ENCODE measurements at places on chromosomes 2 and 18.

GRCh38 chr2:143152637-143153036 lies 23.4 kb downstream of the ARHGAP15 start:
- no peak for DNase-seq

DNA sequence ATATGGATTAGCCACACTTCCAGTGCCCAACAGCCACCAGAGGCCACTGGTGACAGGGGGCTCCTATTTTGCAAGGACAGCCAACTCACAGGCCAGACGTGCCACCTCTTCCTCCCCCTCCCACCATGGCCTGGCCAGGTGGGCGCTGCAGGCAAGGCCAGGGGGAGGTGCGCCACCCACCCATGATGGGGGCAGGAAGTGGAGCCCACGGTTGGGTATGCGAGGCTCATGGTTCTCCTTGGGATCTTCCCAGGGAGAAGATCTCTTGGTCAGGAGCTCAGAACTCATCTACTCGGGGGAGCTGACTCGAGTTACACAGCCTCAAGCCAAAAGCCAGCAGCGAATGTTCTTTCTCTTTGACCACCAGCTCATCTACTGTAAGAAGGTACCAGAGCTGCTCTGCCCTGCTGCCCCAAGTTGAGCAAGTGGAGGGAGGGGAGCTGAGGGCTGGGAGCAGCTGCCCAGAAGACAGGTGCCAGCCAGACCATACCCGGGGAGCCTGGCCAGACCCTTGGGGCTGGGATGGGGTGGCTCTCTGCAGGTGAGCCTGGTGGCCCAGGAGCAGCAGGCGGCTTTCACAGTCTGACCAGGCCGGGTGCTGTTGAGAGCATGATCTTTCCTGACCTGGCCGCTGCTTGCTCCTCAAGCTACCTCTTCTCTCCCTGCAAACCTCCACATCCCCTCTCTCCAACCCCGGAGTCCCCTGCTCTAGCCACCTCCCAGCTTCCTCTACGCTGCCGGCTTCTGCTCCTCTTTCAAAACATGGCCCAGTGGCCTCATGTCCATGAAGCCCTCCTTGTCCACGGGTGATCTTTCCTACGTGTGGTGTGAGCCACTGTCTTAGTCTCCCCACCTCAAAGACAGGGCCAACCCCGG lies 49.8 kb downstream of the FAM168B start:
- DNase-seq: no peak

GRCh38 chr2:138298900-138299299 lies 202.7 kb upstream of the SPOPL start:
- DNase-seq: no peak

DNA sequence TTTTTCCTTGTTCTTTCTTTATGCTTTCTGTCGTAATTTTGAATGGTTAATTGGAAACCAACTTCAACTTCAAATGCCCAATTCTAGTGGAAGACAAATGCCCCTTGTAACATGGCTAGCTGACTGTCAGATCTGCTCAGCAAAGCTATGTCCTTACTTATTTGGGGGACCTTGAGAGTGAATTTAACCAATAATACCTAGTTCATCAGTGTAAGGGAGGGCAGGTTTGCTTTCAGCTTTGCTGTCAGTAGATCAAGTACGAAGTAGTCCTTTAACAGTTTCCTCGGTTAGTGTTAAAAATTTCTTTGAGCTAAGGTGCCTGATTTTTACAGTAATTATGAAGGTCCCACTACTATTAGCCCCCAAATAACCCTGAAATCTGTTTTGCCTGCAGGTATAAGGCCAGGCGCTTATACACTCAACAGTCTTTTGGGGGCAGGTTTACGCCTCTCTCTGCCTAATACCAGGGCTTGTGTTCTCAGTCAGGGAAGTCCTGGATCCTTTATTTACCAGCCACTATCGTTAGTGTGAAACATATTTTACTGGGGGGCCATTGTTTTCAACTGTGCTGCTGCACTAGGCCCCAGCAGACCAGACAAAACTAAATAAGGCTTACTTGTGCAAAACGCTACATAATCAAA lies 165.1 kb upstream of the KCNJ3 start:
- no peak for DNase-seq

- no peak for DNase-seq
Measured at GRCh38 chr2:18924886-18925285, 335.5 kb upstream of the NT5C1B start.

- DNase-seq: no peak
Measured at GRCh38 chr2:109392816-109393661, 220.7 kb downstream of the SEPTIN10 start.

- no peak for DNase-seq
Measured at GRCh38 chr2:169393068-169393590, 30.8 kb upstream of the LRP2 start.

DNA sequence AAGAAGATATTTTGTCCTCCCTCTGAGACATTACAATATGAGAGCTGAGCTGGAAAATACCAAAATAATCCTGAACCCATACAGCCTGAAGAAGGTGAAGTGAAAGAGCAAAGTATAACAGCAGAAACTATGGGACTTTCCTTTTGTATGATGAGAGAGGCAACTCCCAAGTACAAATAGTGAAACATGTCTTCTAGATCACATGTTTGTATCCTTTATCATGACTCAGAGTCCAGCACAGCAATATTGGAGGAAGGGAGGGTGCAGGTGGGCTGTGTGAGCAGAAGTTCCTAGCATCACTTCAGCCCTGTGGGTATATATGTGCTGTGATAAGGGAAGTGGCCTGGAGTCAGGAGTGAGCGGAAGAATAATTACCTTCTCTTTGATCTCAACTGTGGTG lies 265.6 kb upstream of the NRXN1 start:
- no peak for DNase-seq

DNA sequence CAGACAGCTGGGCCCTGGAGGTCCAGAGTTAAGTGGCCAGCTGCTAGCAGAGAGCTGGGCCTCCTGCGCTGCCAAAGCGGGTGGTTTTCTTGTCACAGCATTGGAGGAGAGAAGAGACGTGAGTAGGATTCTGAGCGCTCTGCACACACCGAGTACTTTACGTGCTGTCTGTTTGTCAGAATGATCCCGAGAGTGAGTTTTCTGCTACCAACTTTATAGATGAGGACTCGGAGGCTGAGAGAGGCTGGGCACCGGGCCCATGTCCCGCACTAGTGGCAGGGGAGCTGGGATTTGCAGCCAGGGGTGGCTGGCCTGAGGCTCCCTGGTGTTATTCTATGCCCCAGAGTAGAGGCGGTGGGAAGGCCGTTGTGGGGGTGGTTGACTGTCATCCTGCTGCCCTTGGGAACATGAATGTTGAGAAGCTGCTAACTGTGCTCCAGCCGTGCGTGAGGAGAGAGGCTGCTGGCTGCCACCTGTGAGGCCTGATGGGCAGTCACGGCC lies 36.3 kb upstream of the MBP start:
- no peak for DNase-seq

DNA sequence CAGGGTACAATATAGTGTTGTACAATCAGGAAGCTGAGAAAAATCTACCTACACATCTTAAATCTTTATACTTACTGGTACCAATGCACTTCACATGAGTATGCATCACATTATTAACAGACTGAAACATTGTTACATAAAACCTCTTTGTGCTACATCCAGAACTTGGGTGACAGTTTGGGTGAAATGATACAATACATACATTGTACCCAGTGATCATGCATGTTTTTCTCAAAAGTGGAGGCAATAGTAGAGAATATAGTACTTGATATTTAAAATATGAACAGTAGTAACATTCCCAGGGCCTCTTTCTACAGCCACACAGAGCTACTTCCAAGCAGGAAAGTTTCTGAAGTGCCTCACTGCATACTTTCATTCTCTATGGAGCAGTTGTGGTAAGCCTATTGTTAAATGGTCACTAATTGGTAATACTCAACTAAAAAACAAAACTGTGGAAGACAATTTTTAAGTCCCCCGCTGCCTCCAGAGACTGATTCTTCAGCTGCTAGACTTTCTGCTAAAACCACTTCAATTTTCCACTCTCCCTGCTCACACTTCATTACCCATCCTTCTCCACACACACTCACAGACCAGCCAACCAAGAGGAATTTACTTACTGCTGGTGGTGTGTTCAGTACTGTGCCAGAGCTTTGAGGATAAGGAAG lies 22.9 kb upstream of the GRB14 start:
- no peak for DNase-seq

GRCh38 chr2:205401511-205401910 lies 280.8 kb upstream of the NRP2 start:
- DNase-seq: no peak

DNA sequence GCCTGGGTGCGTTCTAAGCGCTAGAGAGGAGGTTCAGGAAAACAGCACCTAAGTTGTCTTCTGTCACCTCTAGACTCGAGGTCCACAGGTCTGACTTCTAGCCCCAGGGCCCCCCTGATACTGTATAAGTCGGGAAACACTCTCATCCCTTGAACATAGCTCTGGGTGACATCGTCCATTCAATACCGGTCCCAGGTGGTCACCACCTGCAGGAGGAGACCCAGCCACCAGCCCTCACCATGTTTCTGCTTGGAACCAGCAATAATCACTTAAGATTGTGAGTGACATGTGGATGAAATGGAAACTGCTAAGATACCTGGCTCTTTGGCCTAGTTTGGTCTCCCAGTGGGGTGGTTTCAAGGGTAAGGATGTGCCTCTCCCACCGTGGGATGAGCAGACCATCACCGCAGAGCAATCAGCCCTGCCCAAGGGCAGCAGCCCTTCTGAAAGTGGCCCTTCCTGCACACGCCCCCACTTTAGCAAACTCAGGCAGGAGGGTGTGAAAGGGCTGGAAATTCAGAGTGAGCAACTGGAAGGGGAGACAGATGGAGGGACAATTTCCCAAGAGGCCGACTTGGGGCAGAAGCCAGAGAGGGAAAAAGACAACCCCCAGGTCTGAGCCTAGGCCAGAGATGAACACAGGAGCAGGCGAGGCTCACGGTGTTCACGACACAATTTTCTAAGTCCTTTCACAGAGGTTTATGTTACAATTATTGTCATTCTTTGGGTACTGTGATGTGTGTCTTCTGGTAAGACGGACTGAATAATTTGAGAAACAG lies 95.2 kb downstream of the ZNF516 start:
- no peak for DNase-seq

DNA sequence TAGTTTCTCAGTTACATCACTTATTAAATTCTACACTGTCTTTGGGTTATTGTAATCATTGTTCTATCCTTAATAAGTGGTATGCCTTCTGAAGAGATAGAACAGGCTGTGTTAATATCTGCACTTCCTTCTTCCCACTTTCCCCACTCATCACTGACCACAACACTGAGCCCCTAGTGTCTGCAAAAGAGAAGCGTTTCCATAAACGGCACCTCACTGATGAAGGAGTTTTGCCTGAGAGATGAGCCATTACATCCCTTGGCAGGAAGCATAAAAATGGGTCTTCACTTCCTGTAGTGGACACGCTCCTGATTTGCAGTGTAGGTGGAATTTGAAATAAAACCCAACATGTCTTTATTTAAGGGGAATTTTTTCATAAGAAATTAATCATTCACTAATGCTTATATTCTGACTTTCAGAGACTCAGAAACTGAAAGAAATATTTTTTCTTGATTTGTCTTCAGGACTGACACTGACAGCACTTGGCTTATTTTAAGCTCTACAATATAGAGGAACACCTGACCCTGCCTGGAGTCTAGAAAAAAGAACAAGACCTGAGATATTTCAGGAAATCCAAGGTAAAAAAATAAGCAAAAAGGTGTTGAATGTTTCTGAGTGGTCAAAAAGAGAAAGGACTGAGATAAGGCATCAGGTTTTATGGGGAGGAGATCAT lies 275.3 kb downstream of the RAD51AP2 start:
- no peak for DNase-seq
